ENCODE measurements at places on chromosomes 6 and 20.

GRCh38 chr6:89242574-89243330 lies 25.6 kb upstream of the GABRR1 start:
- peak; percentile 36 for DNase-seq

- DNase-seq, result no peak
Measured at GRCh38 chr6:43275801-43276576, 22.1 kb upstream of the SLC22A7 start.

GRCh38 chr6:162313922-162314660 lies 413.5 kb downstream of the PRKN start:
- peak; percentile 73 for DNase-seq

DNA sequence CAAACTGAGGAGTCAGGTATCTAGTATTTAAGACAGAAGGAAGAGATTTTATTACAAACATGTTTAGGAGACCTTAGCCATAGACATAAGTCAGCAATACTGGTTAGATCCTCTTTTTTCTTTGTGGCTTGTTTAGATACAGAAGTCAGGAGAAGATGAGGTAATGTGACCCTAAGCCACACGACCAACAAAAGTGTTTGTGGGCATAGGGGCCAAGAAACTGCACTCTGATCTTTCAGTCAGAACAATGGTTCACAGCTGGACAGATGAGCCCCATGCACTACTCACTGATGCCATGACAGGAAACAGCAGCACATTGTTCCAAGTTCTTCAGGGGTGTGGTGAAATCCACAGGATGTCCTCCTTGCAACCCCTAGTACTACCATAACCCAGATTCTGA lies 238.5 kb upstream of the RAB32 start:
- DNase-seq, result no peak

DNA sequence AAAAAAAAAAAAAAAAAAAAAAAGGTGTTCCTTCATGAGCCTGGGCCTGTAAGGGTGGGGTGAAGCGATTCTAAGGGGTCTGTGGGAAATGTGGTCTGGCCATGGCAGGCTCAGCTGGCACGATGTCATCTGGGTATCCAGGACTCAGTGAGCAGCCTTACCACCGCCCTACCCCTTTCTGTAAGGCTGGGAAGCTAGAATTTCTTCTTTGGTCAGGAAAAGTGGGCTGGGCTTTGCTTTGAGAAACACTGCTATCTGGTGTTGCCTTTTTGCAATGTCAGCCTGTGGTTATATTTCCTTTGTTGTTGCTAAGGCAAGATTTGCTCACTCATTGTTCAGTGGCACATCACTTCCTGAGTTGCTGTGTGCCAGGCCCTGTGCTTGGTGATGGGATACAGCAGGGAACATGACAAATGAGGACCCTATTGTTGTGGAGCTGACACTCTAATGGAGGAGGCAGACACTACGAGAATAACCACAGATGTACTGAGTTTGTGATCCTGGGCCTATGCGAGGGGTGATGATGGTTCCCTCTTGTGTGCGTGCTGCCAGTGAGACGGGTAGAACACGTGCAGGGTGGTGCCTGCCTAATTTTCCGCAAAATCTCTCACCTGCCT lies 45.9 kb upstream of the ZNFX1 start:
- DNase-seq, result peak; percentile 62

DNA sequence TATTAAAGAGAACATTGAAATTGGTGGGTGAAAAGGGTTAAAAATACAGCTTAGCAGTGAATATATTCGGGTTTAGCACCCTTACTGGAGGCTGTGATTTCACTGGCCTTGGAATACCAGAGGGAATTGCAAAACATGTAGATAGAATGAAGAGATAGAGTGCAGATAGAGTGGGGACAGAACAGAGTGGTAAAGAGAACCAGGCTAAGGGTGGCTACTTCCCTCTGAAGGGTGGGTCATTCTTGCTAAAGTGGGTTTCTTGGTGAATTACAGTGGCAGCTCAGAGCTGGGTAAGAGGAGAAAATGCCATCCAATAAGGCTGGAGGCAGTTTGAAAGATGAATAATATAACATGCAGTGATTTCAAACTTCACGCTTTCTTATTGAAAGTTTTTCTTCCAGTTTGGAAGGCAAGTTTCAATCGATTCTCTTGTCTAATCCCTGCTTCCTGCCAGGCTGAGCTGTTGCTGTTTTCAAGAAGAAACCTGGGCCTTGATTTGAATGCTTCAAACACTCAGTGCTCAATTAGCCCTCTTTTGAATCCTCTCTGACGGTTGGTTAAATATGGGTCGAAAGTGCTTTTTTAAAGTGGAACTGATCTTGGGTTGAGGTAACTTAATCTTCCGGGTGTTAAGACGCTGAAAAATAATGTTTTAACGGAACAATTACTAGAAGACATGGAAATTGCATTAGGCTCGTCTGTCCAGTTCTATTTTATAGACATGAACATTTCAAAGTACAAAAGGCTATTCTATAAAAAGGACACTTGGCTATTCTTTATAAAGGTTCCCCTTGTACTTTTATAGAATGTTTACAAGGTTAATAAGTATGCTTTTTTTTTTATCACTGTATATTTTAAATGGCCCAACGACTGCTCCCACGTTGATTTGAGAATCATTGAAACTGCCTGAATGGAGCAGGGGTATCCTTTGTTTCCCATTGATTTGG lies 203.3 kb downstream of the BCAS1 start:
- no peak for DNase-seq

DNA sequence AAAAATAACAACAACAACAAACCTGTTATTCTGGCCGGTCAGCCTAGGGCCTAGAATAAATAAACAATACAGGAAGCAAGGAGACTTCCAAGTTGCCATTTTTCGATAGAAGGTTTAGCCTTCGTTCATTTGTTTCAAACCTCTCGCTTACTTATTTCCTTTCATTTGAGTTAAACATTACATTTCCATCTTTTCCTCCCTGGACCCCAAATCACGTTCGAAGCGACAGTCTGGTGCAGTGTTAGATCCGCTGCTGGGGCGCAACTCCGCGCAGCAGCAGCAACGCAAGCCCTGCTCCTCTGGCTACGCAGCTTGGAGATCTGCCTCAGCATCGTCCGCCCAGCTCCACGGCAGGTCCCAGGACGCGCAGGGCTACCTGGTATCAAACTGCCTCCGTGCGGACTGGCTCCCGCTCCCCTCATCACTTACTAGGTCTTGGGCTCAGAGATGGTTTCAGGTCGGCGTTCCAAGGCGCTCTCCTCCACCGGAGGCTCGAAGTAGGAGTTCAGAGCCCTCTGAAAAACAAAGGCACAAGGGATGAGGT lies 530 bp downstream of the TDP2 start:
- DNase-seq, result peak; percentile 24

- peak; percentile 44 for DNase-seq
Measured at GRCh38 chr6:75430631-75431325, 62.8 kb downstream of the FILIP1 start.

- peak; percentile 93 for DNase-seq
Measured at GRCh38 chr6:132202574-132202973, 198.7 kb downstream of the MOXD1 start.

DNA sequence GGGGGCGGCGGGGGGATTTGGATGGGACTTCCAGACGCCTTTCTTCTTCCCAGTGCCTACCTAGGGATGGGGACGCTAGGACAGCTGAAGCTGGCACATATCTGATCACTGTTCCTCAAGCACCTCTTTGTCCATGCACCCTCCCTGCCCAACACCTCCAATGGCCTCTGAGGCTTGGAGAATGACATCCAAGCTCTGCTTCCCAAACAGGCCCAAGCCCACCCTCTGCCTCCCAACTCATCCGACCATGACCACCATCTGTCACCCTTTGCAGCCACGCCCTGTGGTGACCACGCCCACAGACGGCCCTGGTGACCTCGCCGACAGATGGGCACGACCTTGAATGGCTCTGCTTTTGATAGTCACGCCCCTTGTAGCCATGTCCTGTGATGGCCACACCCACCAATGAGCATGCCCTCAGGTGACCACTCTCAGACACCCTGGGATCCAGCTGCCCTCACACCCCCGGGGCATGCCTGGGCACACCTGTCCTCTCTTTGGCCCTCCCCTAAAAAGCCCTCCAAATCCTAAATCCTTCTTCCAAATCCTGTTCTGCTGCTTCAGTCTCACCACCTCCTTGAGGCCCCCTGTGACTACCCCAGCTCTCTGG lies 51.0 kb downstream of the SSR1 start:
- DNase-seq, result no peak

GRCh38 chr6:30497714-30498113 lies 8.4 kb downstream of the HLA-E start:
- DNase-seq, result no peak

GRCh38 chr6:30264743-30265142 lies 51.5 kb upstream of the TRIM26 start:
- peak; percentile 78 for DNase-seq

DNA sequence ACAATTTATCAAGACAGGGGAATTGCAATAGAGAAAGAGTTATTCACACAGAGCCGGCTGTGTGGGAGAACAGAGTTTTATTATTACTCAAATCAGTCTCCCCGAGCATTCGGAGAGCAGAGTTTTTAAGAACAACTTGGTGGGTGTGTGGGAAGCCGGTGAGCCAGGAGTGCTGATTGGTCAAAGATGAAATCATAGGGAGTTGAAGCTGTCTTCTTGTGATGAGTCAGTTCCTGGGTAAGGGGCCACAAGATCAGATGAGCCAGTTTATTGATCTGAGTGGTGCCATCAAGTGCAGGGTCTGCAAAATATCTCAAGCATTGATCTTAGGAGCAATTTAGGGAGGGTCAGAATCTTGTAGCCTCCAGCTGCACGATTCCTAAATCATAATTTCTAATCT lies 50.0 kb upstream of the ECI2 start:
- no peak for DNase-seq

- peak; percentile 33 for DNase-seq
Measured at GRCh38 chr6:27139756-27140579, 107.5 kb upstream of the PRSS16 start.

GRCh38 chr6:132392792-132393191 lies 8.5 kb downstream of the MOXD1 start:
- no peak for DNase-seq

GRCh38 chr6:47109281-47109680 lies 67.1 kb upstream of the ADGRF1 start:
- DNase-seq, result no peak

All from fibroblast of lung (primary cell).